ENCODE measurements at places on chromosomes 13 and 19.

DNA sequence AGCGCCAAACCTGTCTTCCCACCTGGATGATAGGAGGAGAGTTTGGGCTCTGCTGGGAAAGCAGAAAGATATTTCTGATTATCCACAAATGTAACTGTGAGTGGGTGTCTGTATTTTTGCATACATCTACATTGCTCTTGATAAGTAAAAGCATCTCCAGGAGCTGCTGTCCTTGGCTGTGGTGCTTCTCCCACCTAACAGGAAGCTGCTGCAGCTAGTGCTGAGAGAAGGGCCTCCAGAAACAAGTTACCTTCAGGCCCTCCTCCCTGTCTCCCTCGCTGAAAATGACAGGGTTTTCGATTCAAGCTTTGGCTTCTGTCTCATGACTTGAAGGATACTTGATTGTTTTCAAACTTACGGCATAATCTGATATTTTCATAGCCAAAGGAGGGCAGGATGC lies 90.1 kb downstream of the FOXO1 start:
- no peak for DNase-seq

DNA sequence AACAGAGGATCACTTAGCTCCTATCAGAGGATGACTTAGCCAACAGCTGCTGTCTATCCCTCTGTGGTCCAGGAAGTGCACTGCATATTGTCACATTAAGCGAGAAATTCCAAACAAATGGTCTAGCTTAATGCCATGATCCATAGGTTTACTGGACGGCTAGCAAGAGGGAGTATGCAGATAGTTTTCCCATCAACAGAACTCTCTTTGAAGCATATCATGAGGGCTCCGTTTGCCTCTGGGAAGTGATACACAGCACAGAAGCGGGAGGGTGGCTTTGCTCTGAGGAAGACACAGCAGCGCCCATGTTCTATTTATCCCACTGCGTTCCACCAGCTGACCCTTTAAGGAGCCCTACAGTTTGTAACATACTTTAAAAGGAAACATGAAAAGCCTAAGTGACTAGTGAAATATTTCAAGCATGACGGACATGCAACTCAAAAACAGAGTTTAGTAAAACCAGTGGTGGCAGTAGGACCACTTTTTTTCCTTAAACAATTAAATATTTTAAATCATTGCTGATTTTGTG lies 52.7 kb downstream of the COL4A1 start:
- DNase-seq, result no peak

GRCh38 chr13:96780105-96780504 lies 214.2 kb downstream of the OXGR1 start:
- DNase-seq, result no peak

GRCh38 chr19:49855277-49855675 lies 4.3 kb downstream of the PTOV1 start:
- no peak for DNase-seq

DNA sequence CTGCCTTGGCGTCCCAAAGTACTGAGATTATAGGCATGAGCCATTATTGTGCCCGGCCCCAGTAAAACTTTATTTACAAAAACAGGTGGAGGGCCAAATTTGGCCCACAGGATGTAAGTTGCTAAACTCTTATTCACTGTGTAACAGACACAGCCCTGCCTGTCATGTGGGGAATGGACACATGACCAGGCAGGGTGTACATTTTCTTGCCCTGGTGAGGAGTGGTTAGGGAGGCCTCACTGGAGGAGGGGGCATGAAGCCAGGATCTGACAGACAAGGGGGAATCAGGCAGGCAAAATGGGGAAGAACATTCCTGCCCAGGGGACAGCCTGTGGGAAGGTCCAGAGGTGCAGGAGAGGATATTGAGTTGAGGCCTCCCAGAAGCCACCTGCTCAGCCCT lies 7.4 kb upstream of the PGLS start:
- no peak for DNase-seq

DNA sequence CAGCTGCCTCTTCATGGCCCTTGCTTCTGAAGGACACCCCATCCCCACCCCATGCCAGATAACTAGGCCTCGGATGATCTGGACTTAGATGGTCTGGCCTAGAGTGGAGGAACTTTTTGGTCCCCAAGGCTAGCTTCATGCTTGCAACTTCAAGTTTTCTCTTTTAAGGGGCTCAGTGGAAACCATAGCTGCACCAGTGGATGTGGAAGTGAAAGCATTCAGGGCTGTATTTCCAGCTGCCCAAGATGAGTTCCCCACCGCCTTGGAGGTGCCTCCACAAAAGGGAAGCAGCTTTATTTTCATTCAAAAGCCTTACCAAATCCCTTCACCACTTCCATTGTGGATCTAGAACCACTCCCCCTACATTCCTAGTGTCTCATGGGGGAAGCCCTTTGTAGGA lies 17.6 kb upstream of the GSX1 start:
- DNase-seq, result no peak

- DNase-seq, result no peak
Measured at GRCh38 chr13:22040810-22041364, 370.0 kb downstream of the FGF9 start.

DNA sequence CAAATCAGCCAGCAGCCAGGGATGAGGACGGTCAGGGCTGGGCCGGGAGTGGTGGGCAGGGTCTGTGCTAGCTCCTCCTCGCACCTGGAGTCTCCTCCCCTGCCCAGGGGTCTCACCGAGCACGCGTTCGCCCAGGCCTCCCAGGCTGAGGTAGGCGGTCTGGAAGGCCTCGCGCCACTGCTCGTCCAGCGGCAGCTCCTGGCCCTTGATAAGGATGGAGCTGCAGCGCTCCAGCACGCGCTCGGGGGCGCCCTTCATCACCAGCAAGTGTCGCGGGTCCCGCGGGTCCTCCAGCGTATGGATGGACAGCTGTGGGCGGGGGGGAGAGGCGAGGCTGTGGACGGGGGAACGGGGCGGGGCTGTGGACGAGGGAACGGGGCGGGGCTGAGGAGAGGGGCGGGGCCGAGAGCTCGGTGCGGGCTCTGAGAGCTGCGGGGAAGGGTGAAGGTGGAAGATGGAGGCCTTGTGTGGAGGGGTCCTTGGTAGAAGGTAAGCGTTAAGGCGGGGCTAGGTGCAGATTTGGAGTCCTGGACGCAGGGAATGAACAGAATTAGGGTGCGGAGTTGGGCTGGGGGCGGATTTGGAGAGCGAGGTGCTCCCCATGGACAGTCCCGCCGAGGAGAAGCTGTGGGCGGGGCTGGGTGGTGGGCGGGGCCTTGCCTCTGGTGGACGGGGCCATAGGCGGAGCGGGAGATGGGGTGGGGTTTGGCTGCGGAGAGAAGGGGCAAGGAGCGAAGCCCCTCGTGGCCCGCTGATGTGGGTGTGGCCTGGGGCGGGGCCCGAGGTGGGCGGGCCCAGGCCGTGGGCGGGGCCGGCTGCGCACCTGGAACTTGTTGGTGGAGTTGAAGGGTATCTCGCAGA lies 5.7 kb downstream of the ATP4A start:
- DNase-seq, result no peak

- DNase-seq, result no peak
Measured at GRCh38 chr19:20607943-20608342, 42.4 kb upstream of the ZNF737 start.

- DNase-seq, result no peak
Measured at GRCh38 chr19:19624032-19624570, 3.9 kb downstream of the LPAR2 start.

Measured in epithelial cell of proximal tubule (primary cell).